Cortex of kidney (tissue), 1 donor: ENCODE measurements at places on chromosomes 12 and 14.

DNA sequence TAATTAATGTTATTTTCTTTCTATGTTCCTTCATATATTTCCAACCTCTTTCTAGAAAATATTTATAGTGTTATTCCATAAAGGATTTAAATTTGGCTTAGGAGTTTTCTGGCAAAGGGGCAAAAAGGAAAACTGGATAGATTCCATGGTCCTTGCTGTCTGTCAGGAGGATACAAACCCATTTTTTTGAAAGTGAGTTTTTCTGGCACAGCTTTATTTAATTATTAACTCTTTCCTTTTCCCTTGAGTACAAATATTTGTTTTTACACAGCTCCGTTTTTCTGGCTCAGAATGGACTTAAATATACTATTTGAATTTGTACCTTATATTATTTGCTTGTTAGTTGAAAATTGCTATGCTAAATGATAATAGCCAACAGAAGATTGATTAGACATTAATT, 56.3 kb downstream of the MNAT1 start:
- no peak for DNase-seq

DNA sequence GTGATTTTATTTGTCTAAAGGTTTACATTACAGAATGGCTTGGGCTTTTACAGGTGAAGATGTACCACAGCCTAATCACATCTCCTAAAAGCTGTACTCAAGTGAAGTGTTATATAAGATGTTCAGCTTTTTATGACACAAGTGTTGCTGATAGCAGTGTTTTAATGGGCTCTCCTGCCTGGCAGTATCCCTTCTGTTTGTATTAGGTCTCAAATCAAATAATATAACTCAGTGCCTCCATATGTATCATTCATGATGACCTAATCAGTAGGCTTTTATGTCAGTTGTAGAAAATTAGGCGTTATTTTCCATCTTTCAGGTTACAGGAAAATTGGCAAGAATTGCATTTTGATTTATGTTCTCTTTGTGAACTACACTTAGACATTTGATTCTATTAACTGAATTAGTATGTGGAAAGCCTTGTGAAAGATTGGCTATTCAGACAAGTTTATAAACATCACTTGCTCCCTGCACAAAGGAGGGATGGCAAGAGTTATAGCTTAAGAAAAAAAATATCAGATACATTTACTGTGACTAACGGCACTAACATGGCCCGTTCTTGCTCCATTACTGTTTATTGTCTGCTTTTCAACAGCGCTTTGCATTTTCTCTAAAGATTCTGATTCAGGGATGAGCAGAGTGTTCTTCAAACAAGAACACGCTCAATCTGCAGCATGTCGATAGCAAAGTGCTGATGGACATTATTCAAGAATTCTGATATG, 143.7 kb upstream of the DIO2 start:
- no peak for DNase-seq

- no peak for DNase-seq
These were observed 88.3 kb downstream of the STON2 start for GRCh38 chr14:81311778-81312177.

DNA sequence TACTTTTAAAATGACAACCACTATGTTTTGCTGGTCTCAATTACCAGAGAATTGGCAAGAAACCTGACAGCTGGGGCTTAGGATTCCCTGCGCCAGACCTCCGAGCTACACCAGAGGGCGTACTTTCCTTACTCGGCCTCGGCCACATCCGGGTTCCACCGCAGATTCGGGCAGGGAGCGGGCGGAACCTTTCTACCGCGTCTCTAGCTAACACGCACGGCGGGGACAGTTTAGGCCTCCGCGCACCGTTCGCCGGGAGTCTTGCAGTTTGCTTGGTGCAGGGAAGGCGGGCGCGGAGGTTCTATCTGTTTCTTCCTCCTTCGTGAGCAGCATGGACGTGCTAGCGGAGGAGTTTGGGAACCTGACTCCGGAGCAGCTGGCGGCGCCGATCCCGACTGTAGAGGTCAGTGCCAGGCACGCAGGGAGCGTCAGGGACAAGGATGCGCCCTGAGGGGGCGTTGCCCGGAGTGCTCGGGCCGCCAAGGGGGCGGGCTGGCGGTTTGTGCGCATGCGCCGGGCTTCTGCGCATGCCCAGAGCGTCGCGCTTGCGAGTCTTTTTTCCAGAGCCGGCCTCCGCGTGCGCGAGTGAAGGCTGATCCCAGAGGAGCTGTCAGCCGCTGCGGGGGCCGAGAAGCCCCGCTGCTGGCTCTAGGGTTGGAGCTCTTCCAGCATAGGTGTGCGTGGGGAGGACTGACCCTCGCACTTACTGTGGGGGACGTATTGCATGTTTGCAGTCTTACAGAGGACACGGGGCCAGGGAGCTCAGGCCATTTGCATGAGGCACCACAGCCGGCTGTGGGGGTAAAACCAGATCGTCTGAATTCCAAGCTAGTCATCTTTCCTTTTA, at the start of gene POLR3B:
Gene POLR3B (plus strand): TSS at position 200 of the 847 bp plus-strand sequence. CDS start 132 bp downstream, at position 332.
- peak; percentile 34 for DNase-seq

DNA sequence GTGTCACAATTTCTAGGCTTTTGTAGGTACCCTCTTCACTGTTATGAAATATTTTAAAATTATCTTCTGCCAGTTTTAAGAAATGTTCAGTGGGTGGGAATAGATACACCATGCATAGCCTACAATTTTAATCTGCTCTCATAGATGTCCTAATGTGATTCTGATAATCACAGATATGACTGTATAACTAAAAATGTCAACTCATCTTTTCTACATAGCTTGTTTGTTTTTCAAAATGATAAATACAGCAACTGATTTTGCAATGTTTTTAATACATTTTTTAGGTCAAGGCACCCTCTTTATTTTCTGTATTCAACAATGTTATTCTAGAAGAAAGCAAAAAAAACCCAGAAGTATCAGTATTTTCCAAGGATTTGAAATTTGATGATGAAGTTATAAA, 61.6 kb downstream of the LRRC9 start:
- no peak for DNase-seq

GRCh38 chr12:133057446-133057845, 20.1 kb downstream of the ZNF84 start:
- DNase-seq, result no peak

GRCh38 chr12:20390846-20391245, 22.5 kb downstream of the PDE3A start:
- no peak for DNase-seq

- no peak for DNase-seq
These were observed 28.1 kb downstream of the CFAP251 start for GRCh38 chr12:121946313-121947025.

- no peak for DNase-seq
These were observed 91.6 kb downstream of the DHRS2 start for GRCh38 chr14:23727566-23728335.

- no peak for DNase-seq
These were observed 381.2 kb upstream of the FAR2 start for GRCh38 chr12:28767836-28768348.

- DNase-seq, result no peak
These were observed 319.9 kb downstream of the KCNC2 start for GRCh38 chr12:74889563-74890236.

- no peak for DNase-seq
These were observed 313.6 kb upstream of the RTL1 start for GRCh38 chr14:101217080-101217463.

- DNase-seq, result no peak
These were observed 4.5 kb downstream of the SELPLG start for GRCh38 chr12:108629151-108629550.

GRCh38 chr12:93530358-93530757, 42.1 kb upstream of the SOCS2 start:
- no peak for DNase-seq

- no peak for DNase-seq
These were observed 95.4 kb upstream of the SLC38A4 start for GRCh38 chr12:46921048-46921763.

GRCh38 chr12:124687917-124688316, 120.5 kb upstream of the NCOR2 start:
- no peak for DNase-seq

GRCh38 chr14:104598039-104598909, 6.3 kb downstream of the TMEM179 start:
- DNase-seq, result no peak

- no peak for DNase-seq
These were observed 83.8 kb downstream of the SLC38A6 start for GRCh38 chr14:61064856-61065255.

- no peak for DNase-seq
These were observed 127.2 kb downstream of the OTOGL start for GRCh38 chr12:80226576-80226975.

- no peak for DNase-seq
These were observed 661.7 kb downstream of the VRK1 start for GRCh38 chr14:97458661-97459579.

DNA sequence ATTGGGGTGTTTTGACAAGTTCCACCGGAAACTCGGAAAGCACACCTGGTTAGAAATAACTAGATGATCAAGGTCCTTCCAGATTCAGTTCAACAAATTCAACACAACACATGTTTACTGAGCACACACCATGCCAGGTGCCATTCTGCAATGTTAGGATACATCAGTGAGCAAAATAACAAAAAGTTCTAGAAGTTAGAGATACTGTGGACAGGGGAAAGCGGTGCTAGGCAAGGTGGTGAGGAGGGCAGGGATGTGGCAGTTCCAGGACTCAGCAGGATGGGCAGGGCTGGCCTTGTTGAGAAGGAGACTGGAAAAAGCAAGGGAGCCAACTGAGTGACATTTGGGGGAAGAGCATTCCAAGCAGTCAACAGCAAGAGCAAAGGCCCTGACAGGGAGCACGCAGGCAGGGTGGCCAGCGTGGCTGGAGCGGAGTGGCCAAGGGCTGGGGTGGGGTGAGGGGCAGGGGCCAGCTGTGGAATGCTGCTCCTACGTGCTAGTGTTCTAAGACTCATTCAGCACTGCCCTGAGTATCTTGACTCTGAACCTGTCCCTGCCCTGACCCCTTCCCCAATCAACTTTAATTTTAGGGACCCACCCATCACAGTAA, 19.4 kb upstream of the FAIM2 start:
- DNase-seq, result no peak
